ENCODE measurements at places on chromosomes 16 and 17.

DNA sequence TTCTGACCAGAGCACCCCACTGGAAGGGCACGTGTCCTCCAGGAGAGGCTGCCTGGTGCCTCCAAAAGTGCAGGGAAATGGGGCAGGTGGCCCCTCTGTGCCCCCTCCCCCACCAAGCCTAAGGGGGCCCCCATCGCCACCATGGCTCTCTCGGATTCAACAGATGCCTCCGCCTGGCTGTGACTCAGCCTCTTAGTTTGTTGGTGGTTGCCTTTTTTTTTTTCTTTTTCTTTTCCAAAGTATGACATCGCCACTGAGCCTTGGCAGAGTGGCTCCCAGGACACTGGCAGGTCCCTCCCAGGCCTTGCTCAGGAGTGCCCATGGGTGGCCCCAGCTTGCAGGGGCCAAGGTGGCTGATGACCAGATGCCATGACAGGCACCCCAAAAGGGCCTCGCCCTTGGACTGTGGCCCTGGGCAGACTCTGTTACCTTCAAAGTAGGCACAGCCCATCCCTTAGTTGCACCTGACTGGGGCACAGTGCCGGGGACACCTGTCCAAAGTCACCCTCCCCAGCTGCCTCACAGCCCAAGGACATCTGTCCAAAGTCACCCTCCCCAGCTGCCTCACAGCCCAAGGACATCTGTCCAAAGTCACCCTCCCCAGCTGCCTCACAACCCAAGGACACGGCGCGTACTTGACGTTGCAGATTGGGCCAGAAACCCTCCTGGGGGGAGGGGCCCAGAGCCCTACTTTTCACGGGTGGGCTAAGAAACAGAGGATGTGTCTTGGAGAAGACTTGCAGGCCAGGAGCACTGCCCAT is 29.6 kb downstream of the NPTX1 start:
- DNase-seq = peak; percentile 52

GRCh38 chr17:40316571-40317344 is 7.8 kb downstream of the RARA start:
- DNase-seq = peak; percentile 84

DNA sequence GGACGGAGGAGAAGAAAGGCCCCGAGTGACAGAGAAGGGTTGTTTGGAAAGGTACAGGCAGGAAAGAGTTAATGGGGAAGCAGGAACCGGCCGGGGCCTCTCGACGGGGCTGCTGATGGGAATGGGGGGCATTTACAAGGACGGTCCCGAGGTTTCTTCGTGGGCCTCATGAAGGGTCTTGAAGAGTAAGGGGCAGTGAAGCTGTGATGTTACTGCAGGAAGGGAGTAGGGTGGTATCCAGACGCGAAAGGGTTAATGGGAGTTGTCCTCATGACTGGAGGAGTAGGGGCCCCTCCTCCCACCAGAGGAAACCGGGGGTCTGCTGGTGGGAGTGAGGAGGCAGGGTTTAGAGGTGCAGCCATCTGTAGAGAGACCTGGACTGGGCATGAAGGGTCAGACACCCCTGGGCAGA is 481 bp downstream of the PDK2 start:
- DNase-seq = no peak

GRCh38 chr17:74599448-74599939 is 7.4 kb upstream of the CD300LD start:
- DNase-seq = no peak

- DNase-seq = peak; percentile 56
Measured at GRCh38 chr16:11084876-11085485, 140.6 kb downstream of the CLEC16A start.

DNA sequence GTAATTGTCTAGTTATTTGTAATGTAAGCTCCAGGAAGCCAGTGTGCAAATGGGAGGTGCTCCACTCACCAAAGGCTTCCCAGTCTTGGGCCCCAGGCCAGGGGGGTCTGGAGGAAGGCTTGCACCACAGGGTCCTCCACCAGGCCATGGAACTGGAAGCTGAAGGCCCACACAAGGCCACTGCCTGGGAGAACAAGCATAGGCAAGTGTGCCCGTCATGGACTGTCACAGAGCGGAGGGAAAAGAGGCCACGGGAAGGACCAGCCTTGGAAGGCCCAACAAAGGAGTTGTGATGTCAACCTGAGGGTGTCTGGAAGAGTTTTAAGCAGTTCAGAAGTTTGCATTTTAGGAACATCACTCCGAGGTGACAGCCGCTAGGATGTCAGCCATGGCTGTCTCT is 3.0 kb upstream of the SRRM2 start:
- no peak for DNase-seq

- no peak for DNase-seq
Measured at GRCh38 chr17:77901481-77901880, 57.0 kb upstream of the TNRC6C start.

DNA sequence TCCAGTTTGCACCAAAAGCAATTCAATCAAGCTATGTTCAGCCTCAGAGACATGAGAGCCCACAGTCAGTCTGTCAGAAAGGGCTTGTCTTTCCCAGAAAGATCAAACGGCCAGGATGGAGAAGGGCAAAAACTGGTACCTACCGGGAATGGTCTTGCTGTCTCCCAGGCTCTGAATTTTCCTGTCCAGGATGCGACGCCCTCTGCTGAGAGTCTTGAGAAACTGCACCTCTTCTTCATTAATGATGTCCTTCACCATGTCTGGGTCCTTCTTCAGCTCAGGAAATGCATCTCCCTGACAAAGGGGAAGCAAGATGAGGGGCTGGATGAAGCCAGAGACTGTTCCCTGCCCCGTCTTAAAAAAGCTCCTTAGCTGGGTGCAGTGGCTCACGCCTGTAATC is 15.8 kb upstream of the EXOSC6 start:
- peak; percentile 68 for DNase-seq

DNA sequence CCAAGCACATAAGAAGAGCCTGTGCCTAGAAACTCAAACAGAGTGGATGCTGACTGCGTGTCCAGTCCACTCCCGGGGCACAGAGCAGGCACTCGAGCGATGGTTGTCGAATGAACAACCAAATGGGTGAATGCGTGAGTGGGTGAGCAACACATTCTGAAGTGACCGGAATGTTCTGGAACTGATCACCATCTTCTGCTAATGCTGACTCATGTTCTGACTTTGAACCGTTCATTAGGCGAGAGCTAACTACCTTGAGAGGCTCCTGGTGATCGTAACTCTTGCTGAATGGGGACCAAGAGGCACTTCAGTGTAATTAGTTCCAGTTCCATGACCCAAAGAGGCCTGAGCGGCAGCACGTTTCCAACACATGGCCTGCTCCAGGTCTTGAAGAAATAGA is 37.9 kb downstream of the IRF8 start:
- DNase-seq = peak; percentile 21

- DNase-seq = peak; percentile 41
Measured at GRCh38 chr17:65417406-65418221, 143.8 kb downstream of the AXIN2 start.

DNA sequence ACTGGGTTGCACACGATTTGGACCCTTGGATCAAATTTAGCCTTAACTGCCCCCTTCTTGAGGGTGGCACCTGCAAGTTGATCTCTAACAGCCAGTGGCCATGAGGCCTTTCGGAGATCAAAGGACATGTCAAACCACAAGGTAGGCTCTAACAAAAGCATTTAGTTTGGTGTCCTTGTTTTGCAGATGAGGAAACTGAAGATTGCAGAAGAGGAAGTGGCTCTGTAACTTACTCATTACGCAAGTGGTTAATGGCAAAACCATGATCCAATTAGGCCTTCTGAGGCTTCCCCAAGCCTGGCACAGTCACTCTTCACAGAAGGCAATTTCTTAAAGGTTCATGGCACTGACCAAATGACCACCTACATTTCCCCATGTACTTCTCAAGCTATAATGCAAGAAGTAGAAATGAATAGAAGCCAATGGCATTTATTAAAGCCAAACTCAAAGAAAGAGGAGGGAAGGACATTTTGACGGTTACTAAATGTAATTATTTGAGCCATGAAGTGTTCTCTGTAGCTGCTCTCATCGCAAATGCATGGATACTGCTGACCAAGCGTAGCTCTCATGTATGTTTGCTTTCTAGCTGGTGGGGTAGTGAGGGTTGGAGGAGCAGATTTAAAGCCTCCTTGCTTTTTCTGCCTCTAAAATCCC is 32.8 kb upstream of the ABCC12 start:
- peak; percentile 19 for DNase-seq

DNA sequence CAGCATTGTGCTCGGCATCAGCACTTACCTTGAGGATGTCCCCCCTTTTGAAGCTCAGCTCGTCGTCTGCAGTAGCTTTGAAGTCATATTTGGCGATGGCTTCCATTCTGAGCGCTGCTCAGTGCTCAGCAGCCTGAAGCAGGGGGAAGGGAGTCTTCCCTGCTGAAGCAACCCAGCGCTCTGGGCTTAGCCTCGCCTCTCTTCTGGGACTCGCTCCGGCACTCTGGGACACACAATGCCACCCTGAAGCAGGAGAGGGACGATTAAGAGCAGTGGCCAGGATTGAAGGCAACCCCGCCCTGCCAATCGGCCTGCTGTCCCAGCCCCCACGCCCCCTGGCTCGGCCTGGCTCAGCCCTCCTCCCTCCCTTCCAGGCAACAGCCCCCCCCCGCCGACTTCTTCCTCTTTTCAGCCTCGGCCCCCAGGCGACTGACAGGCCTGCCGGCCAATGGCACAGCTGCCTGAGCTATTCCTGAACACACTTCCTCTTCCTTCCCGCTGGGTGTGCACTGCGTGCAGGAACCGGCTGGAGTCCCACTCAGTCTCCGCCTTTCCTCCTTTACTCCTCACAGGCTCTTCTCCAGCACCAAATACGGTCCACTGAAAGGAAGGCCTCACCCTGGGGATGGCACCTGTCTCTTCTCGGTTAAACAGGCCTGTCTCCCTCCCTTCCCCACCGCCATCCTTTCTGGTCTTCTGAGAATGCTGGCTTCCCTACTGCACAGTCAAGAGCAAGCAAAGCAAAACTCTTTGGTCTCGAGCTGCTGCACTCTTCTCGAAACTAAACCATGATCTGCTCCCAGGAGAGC is 11.8 kb downstream of the GRB2 start:
- DNase-seq = peak; percentile 100

GRCh38 chr17:8622191-8622590 is 8.3 kb downstream of the MYH10 start:
- no peak for DNase-seq

DNA sequence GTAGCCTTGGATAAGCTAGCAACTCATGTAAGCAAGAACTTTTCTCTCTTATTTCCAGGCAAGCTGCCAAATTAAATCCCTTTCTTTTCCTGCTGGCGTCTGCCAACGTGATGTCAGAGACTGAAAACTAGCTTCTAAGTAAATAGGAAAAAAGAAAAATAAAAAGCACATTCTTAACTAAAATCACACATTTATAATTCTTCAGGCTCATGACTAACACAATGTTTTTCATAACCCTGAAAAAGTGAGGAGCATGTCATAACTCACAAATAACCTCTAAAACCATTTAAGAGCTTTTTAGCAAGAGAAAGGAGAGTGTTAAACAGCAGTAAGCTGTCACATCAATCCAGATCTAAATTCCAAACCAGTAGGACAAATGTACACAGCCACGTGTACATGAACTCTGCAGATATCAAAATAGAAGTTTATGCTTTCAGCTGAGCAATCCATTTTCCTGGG is 110.0 kb downstream of the N4BP1 start:
- peak; percentile 63 for DNase-seq

GRCh38 chr16:12024429-12024828 is 47.9 kb downstream of the SNX29 start:
- DNase-seq = no peak

GRCh38 chr16:49094471-49094870 is 187.2 kb downstream of the CBLN1 start:
- DNase-seq = no peak

- DNase-seq = peak; percentile 90
Measured at GRCh38 chr16:31451681-31452351, 7.5 kb upstream of the ARMC5 start.

DNA sequence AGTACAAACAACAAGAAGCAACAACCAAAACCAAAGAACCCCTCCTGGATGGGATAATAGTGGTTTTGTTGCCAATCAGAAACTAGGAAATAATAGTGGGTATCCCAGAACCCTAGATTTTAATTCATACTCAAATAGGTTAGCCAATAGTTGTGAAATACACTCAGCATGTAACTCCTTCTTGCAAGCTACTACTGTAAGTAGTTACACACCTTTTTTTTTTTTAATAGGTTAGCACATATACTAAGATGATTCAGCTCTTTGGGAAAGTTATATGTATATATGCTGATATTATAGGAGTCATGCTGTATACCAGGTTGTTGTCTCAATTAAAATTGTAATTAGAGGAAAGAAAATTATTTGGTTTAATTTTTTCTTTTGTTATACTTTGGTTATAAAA is 92.5 kb upstream of the HAS3 start:
- DNase-seq = no peak

GRCh38 chr17:27356091-27356705 is 62.3 kb downstream of the WSB1 start:
- no peak for DNase-seq

GRCh38 chr17:27512511-27513346 is 56.5 kb downstream of the KSR1 start:
- no peak for DNase-seq

DNA sequence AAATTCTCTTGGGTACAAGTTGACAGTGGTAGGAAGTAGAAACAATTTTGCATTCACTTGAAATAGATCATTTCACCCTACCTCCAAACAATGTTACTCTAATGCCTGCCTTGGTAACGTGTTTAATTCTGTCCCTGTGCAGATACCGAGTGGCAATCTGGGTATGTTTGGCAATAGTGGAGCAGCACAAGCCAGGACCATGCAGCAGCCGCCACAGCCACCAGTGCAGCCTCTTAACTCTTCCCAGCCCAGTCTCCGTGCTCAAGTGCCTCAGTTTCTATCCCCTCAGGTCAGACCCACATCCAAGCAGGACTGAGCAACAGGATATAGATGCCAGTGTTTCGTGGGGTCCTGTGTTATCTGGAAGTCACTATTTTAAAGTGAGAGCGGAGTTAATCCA is 49.3 kb downstream of the TMC6 start:
- DNase-seq = no peak

GRCh38 chr16:3610698-3611145 is 684 bp downstream of the SLX4 start:
- DNase-seq = peak; percentile 36

- DNase-seq = no peak
Measured at GRCh38 chr16:67675999-67676398, 9.4 kb downstream of the C16orf86 start.

GRCh38 chr17:27531469-27531961 is 75.3 kb downstream of the KSR1 start:
- no peak for DNase-seq

GRCh38 chr16:46748775-46749705 is 896 bp upstream of the MYLK3 start:
- no peak for DNase-seq
